Left ventricle myocardium inferior (tissue), 1 donor: ENCODE measurements at places on chromosomes 11 and 22.

DNA sequence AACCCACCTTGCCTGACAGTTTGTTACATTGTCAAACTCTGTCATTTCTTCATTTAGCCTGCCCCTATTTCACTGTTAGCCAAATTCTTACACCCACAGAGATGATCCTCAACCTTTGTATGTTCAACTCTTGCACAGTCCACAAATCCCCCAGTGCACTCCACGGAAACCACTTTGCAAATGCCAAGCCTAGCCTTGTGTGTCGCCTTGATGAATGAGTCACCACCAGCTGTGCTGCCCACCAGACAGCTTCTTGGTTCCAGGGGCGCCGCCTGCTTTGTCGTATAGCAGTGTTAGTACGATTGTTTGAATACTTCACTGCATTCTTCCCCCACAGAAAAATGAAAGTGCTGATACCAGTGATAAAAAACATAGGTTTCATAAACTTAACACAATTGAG, 686.3 kb downstream of the NTM start:
- DNase-seq: no peak

- peak; percentile 92 for DNase-seq
Observed at GRCh38 chr11:45859661-45860140, 12.4 kb downstream of the CRY2 start.

DNA sequence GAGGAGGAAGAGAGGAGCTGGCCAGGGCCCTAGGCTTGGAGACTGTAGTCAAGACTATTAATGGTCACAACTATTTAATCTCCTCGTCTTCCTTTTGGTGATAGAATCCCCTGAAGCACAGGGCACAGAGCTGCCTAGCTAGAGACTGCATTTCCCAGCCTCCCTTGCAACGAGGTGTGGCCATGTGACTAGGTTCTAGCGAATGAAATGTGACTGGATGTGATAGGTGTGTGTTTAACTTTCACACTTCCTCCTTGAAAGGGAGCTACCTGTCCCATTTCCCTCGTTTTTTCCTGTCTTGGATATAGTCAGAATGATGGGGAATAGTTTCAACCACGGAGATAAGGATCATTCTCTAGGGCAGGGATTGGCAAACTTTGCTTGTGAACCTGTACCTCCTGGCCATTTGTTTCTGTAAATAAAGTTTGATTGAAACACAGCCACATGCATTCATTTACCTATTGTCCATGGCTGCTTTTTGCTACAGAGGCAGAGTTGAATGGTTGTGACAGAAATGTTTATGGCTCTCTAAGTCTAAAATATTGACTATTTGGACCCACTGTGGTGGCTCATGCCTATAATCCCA, 313.5 kb downstream of the MIAT start:
- no peak for DNase-seq

DNA sequence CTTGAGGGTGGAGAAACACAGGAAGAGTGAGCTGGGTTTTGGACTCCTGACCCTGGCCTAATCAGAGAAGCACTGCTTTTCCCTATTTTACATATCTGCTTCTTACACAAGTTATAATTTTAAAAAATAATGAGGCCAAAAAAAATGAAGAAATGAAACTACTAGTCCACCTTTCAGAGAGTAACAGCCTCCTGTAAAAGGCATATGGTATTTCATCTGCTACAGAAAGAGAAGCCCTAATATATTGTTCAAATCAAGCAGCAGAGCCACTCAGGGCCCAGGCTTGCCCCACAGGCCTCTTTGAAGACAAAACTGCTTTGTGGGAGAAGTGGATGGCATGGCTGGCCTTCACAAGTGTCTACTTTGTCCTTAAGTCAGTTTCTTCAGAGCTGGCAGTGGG, 10.0 kb downstream of the DIXDC1 start:
- no peak for DNase-seq
